ENCODE measurements at places on chromosomes 16 and 17. TPM values are rescaled to one million over a fixed set of nuclear protein-coding genes. Genes with fewer than 3 reads are reported as not detected.

DNA sequence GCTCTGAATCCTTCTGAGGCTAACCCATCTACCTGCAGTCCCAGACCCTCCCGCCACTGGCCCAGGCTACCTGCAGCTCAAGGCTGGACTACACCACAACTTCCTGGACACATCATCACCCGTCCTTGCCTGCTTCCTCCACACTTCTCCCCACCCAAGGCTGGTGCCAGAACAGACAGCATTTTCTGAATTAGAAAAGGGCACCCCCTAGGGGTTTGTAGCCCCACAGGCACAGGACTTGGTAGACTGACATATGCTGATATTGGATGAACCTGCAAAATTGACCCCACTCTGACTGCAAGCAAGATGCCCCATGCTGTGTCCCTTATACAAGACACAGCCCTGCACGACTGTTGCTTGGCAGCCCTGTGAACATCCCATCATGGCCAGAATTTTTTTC, 271.5 kb upstream of the C16orf82 start:
- no peak for DNase-seq

DNA sequence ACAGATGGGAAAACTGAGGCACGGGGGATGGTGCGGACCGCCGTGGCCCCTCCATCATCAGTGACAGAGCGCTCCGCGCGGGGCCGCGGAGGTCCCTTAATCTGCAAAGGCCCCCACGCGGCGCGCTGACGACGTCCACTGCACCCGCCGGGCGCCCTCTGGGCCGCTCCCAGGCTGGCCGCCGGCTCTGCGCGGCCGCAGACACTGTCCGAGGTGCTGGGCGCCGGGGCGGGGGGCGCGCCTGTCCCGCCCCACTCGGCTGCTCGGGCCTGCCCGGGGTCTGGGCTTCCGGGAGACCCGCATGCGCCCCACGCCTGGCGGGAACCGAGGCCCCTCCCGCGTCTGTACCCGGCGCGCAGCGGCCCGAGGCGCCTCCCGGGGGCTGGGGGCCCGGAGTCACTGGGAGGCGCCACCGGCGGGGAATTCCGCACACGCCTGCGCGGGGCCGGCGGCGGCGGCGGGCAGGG, 550 bp upstream of the RNF213 start:
- peak; percentile 43 for DNase-seq

DNA sequence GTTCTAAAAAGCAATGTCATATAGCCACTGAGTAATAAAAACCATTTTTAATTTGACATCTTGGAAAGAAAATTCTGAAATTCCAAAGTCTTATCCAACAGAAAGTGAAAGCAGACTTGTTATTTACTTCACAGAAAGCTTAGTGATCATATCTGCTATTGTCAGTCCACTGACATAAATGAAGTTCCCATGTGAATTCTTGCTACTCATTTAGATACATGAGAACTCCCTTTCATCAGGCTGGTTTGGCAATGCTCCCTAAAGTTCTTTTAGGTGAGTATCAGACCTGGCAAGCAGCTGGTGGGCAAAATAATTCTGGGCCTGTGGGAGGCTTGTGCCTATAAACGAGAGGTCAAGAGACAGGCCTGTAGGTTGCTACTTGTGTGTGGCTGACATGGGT, 23.4 kb downstream of the NME2 start:
- DNase-seq, result no peak

GRCh38 chr16:761625-762513, 1.3 kb downstream of the MSLN start:
- no peak for DNase-seq

GRCh38 chr16:12258861-12259645, 282.5 kb downstream of the SNX29 start:
- no peak for DNase-seq

DNA sequence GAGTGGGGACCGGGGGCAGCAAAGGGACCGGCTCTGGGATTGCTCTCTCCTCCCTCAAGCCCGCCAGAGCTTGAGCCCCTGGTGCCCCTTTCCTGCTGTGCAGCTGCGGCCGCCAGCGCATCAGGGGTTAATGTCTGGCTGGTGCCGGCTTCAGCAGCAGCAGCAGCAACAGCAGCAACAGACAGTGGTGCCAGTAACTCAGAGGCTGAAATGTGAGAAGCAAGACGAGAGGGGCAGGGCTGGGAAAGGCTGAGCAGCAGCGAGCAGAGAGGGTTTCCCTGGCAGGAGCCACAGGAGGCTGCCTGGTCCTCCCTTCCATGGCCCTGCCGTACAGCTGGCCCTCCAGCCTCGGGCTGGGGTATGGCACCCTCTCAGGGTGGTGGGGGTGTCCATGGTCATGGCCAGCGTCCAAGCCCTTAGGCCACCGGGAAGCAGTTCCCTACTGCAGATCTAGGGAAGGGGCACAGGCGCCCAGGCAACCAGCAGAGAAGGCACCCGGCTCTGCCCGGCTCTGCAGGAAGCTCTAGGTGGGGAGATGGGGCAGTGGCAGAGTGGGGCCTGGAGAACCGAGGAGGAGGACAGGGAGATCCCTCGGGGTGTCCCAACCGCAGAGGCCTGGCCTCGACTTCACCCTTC, 21.1 kb upstream of the TFAP4 start:
- DNase-seq, result peak; percentile 83

- DNase-seq, result no peak
Measured at GRCh38 chr16:69371564-69371963, 14.2 kb downstream of the TERF2 start.

DNA sequence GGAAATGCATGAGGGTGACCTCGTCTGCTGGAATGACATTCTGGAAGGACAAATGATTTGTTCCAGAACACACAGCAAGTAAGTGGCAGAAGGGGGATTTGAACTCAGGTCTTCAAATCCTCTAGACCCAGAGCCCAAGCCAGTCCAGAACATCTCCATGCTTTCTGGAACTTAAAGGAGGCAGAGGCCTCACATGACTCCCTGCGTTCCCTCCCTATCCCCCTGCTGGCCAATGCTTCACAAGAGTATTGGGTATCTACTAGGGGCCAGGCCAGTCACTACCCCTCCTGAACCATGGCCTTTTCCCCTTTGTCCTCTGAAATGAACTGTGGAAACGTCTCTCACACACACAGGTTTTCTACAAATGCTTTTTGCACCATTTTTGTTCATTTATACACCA, 7.6 kb upstream of the BEAN1 start:
- DNase-seq, result no peak

- DNase-seq, result no peak
Measured at GRCh38 chr16:85377388-85378144, 235.6 kb upstream of the GSE1 start.

IGF2BP1 gene
- 14.0 TPM for polyA plus RNA-seq

ALDOC gene
- 2.2 TPM for polyA plus RNA-seq

STX1B gene
- 1.6 TPM for polyA plus RNA-seq

CETP gene
- polyA plus RNA-seq, result 8.2 TPM

LRRC36 gene
- not detected for polyA plus RNA-seq

CA7 gene
- not detected for polyA plus RNA-seq

C17orf50 gene
- 0.16 TPM for polyA plus RNA-seq

C16orf54 gene
- polyA plus RNA-seq, result 0.26 TPM

CDH3 gene
- 18.2 TPM for polyA plus RNA-seq

CRYBA1 gene
- polyA plus RNA-seq, result not detected

C16orf96 gene
- polyA plus RNA-seq, result 0.52 TPM

All from muscle of arm (tissue), 14 donors.